ENCODE measurements at places on chromosomes 16 and 17. TPM values are rescaled to one million over a fixed set of nuclear protein-coding genes. Genes with fewer than 3 reads are reported as not detected.

DNA sequence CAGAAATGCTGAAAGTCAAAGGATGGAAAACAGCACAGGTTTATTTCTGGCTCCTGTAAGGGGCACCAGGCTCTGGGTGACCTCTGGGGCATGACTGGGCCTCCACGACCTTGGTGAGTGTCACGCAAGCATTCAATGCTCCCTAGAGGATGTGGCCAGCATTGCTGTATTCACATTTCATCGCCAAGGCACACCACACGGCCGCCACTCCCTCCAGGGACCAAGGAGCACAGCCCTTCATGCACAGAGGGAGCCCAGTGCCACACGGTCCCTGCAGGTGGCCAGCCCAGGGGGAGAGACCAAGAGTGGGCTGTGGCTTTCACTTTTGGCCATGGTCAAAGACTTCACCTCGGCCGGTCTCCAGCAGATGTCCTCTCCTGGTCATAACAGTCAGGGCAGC, 137.4 kb upstream of the TNRC6C start:
- DNase-seq, result no peak

- no peak for DNase-seq
Observed at GRCh38 chr16:84606081-84606875, 11.6 kb downstream of the COTL1 start.

- no peak for DNase-seq
Observed at GRCh38 chr17:80795754-80796153, 195.9 kb upstream of the CHMP6 start.

DNA sequence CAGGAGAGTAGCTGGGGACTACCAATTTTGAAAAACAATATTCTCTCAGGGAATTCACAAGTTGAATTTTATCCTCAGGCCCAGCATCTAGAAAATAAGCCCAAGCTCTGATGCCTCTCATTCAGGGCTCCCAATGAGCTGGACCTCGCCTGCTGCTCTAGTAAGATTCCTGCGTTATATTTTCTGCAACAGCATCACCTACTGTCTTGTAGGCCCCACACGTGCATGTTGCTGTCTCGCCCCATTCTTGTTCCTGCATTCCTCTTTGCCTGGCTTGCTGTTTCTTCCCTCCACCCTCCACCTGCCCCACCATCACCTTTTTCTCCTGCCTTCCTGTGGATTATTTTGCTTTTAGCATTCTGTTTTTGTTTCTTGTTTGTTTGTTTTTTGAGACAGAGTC, 8.3 kb upstream of the ST6GALNAC2 start:
- no peak for DNase-seq

Gene ZNF597
- 1.2 TPM for total RNA-seq

DNA sequence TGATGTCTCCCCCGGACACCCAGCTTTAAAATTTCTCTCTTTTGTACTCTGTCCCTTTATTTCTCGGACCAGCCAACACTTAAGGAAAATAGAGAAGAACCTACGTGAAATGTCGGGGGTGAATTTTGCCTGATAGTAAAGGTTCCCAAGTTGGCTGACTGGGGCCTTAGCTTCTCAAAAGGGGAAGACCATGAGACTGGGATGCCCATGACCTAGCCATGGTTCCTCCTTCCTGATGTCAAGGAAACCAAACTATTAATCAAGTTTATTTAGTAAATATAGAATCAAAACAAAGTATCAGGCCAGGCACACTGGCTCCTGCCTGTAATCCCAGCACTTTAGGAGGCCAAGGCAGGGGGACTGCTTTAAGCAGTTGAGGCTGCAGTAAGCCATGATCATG, 2.4 kb upstream of the EIF1 start:
- DNase-seq, result no peak

- no peak for DNase-seq
Observed at GRCh38 chr17:28369684-28370034, 448 bp downstream of the VTN start.
